ENCODE measurements at places on chromosomes 4 and X.

- peak; percentile 13 for DNase-seq
Observed at GRCh38 chrX:26851981-26852380, 611.2 kb downstream of the PPP4R3C start.

DNA sequence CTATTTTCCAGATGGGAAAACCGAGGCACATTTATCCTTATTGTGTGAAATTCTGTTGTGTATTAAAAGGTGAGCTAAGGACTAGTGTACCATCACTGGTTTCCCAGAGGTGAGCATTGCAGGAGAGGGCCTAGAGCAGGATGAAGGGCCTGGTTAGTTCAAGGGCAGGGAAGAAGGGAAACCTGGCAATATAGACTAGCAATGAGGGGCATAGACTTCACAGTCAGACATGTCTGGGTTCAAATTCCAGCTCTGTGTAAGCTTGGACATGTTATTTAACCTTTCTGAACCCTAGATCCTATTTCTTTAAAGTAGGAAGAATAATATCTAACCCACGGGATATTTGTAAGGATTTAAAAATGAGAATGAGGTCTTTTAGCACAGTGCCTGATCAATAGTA lies 50.8 kb downstream of the WDR19 start:
- DNase-seq: no peak

DNA sequence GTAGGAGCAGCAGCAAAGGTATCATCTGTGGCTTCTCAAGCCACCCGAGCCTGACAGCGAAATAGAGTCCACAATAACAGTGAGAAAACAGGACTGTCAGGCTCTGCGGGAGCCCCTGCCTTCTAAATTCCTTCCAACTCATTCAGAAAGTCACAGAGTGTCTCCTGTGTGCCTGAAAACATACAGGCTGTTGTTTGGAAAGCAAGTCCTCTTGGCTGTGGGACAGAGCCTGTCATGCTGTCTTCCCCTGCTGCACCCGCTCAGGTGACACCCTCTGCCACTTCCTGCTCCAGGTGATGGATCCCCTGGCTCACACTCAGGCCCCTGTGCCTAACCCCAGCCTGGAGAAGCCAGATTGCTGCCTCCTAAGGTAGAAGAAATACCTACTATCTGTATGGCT lies 152.3 kb downstream of the RAB28 start:
- no peak for DNase-seq

GRCh38 chrX:30949554-30949953 lies 60.5 kb upstream of the TAB3 start:
- no peak for DNase-seq

DNA sequence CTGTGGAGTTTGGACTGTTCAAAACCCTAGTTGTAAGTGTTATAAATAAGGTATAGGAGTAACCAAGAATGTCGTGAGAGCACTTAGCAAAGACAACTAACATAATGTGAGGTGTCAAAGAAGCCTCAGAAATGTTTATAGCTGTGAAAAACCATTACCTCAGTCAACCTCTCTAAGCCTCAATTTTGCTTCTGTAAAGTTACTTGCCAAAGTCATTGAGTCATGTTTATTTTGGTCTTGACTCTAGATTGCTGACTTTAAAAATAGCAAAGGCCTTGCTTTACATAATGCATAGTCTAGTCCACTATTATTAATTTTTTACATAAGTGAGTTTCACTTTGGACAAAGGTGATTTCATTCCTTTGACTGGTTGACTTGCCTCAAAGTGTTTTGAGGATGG lies 257.6 kb upstream of the CXXC4 start:
- DNase-seq: no peak

GRCh38 chr4:152045807-152046571 lies 285.2 kb upstream of the GATB start:
- DNase-seq: no peak

GRCh38 chr4:2817701-2818350 lies 24.9 kb downstream of the SH3BP2 start:
- no peak for DNase-seq

DNA sequence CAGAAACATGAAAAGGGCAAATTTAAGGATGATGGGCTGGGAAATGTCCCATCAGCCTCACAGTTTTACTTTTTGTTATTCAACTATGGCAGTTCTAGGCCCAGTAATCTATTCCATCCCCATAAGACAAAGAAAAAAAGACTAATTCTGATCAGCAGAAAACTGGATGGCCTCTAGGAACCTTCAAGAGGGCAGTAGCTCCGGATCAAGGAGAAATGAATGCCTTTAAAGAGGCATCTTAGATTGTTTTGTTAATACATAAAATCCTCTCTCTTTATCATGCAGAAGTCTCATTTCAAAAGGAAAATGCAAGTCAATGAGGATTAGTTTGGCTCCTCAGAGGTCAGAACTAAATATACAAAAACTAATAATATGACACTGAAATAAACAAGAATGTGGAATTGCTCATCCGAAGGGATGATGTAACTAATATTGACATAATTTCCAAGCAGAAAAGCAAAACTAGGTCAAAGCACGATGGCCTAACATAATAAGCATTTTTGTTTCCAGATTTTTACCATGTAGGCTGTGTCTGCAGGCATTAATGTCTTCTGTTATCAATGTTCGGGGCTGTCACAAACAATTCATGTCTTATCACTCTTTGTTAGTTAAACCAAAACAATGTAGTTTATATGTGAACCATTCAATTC lies 8.8 kb downstream of the MID1 start:
- DNase-seq: no peak

DNA sequence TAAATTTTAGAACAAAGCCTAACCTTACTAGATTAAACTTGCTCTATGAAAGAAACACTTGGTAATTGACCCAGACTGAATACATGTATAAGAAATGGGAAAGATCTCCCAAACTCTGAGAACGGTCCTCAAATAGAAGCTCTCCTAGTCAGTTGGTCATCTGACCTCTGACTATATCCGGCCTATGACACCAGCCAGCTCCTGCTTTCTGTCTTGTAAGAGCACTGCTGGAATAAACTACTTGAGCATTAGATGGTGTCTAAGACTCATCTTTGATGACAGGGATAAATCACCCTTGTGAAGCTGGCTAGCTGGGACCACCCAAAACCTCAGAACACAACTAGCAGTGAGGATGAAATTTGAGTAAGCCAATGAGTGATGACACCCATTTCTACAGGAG lies 24.2 kb downstream of the LRIT3 start:
- DNase-seq: no peak

DNA sequence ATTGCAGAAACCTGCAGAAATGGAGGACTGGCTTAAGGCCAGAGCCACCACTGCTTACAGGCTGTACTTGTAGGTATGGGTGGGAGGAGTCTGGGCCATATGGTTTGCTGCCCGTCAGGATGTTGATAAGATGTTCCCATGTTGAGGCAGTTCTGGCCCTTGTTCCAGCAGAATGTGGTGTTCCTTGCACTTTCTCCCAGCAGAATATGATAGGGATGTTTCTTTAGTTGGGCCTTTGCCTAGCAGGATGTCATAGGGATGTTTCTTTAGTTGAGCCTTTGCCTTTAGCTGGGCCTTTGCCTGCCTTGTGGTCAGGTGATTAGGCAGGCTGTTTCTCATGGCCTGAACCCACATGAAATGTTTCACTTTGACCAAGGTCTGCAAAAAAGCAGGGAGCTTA lies 139.1 kb upstream of the PAQR3 start:
- no peak for DNase-seq

DNA sequence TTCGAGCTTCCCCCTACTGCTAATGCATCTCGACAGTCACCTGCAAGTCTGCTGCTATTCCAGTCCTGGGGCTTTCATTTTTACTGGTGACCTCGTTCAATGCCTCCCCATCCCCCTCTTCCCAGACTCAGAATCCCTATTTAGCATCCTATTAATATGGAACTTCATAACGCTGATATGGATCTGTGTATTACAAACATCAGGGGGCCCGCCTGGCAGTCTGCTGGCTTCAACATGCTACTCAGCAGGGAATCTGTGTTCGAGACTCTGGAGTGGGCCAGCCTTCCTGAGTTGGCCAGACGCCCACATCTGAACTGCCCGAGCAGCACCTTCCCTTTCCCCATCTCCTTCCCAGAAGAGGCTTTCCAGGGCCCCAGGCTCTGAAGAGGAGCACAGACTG lies 173.9 kb upstream of the PPARGC1A start:
- no peak for DNase-seq

- no peak for DNase-seq
Observed at GRCh38 chr4:187972135-187972534, 23.4 kb upstream of the ZFP42 start.

DNA sequence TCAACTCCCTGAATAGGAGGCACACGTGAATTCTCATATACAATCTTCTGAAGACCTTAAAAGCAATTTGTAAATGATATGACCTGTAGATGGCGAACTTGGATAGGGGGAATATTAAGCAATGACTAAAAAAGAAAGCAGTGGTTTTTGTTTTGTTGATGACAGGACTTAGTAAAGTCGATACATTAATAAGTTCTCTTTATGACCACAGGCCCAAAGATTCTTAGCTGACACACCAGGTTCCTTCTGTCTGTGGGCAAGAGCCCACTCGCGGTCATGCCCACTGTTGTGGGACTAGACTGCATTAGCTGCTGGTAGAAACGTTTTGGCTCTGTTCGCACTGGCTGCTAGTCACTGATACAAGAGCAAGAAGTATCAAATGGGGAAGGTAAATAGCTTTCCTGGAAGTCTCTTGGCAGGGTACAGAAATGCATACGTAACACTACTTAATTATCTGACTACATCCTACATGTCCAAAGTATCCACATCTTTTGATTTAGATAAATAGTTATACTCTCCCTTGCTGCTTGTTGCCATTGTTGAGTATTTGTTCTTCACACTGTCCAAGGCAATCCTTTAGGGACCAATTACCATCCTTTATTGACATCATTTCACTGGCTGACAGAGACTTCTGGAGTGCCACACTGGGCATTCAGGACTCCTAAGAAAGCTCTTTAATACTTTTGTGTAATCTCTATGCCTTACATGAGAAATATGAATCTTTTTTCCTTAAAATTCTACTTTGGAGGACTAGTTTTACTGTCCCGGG lies 31.0 kb downstream of the ALPK1 start:
- peak; percentile 16 for DNase-seq

- DNase-seq: no peak
Observed at GRCh38 chrX:127708155-127708554, 344.0 kb downstream of the ACTRT1 start.

GRCh38 chrX:40467454-40467853 lies 113.3 kb upstream of the ATP6AP2 start:
- DNase-seq: no peak

DNA sequence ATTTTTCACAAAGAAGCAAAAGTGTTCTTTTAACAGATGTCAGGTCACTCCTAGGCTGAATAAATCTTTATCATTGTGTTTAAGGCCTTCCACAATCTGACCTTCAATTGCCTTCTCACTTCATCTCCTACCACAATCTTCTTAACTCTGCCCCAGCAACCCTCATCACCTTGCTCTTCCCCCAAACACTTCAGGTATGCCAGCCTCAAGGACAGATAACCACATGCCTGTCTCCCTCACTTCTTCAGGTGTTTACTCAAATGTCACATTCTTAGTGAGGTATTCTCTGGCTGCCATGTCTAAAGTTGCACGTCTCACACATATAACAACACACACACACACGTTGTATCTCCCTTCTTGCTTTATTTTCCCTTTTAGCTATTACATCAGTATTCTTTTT lies 146.5 kb downstream of the ANKRD50 start:
- DNase-seq: no peak

- DNase-seq: no peak
Observed at GRCh38 chr4:11724731-11725130, 296.0 kb upstream of the HS3ST1 start.

- DNase-seq: no peak
Observed at GRCh38 chrX:142503967-142504643, 299.0 kb upstream of the MAGEC2 start.

GRCh38 chr4:41645728-41646390 lies 102.7 kb downstream of the PHOX2B start:
- no peak for DNase-seq
